Thoracic aorta (tissue), 2 donors: ENCODE measurements at places on chromosomes 2 and 18. TPM values are rescaled to one million over a fixed set of nuclear protein-coding genes. Genes with fewer than 3 reads are reported as not detected.
A peak's percentile ranks its signal among the peaks of the same experiment; 100 is the strongest.

DNA sequence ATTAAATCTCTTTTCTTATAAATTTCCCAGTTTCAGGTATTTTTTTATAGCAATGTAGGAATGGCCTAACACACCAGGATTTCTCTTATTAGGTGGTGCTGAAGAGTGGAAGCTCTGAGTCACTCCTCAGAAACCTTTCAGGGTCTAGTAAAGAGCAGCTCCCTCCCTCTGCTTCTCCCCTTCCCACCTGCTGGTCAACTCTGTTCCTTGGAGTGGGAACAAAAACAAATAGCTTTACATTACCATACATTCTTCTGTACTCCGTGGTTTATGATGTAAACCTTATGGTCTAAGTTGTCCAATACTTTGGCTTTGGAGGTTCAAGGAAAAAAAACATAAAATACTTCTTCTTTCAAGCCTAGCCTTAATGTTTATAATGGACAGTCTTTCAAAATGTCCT is 2.7 kb upstream of the IL1R1 start:
- no peaks in the 10 kb centered on the region for H3K36me3 ChIP-seq
- H3K4me3 ChIP-seq, result no peak overlapping the region
- no peaks in the 10 kb centered on the region for H3K27me3 ChIP-seq
- H3K27ac ChIP-seq, result no peak overlapping the region
- no peak for DNase-seq
- peaks cover 7% of the 10 kb centered on the region for H3K4me1 ChIP-seq

GRCh38 chr2:120955427-120955826 is 219.8 kb downstream of the GLI2 start:
- H3K4me3 ChIP-seq, result no peak overlapping the region
- no peaks in the 10 kb centered on the region for H3K4me1 ChIP-seq
- no peaks in the 10 kb centered on the region for H3K27me3 ChIP-seq
- H3K27ac ChIP-seq, result no peak overlapping the region

GRCh38 chr2:164794016-164794415 is 47.6 kb downstream of the COBLL1 start:
- H3K27me3 ChIP-seq, result no peaks in the 10 kb centered on the region
- no peak overlapping the region for H3K4me3 ChIP-seq
- no peaks in the 10 kb centered on the region for H3K36me3 ChIP-seq
- H3K27ac ChIP-seq, result peak overlapping the region; percentile 38
- H3K4me1 ChIP-seq, result peaks cover 63% of the 10 kb centered on the region

Gene CPS1
- 3.5 TPM for total RNA-seq
